AG04450 (cell line): ENCODE measurements at places on chromosomes 4 and X. TPM values are rescaled to one million over a fixed set of nuclear protein-coding genes. Genes with fewer than 3 reads are reported as not detected.

- DNase-seq, result no peak
These were observed 71.9 kb upstream of the PPP2R3B start for GRCh38 chrX:458631-459061.

BEX2 gene
- 0.14 and 0.25 TPM in 2 replicates for polyA plus RNA-seq

- DNase-seq, result no peak
These were observed 29.6 kb downstream of the TRIML1 start for GRCh38 chr4:188168726-188169373.

IGFBP7 gene
- polyA plus RNA-seq, result 610 and 655 TPM in 2 replicates

ATP2B3 gene
- polyA plus RNA-seq, result 0.01 TPM in 1 of 2 replicates, not detected in the other

DNA sequence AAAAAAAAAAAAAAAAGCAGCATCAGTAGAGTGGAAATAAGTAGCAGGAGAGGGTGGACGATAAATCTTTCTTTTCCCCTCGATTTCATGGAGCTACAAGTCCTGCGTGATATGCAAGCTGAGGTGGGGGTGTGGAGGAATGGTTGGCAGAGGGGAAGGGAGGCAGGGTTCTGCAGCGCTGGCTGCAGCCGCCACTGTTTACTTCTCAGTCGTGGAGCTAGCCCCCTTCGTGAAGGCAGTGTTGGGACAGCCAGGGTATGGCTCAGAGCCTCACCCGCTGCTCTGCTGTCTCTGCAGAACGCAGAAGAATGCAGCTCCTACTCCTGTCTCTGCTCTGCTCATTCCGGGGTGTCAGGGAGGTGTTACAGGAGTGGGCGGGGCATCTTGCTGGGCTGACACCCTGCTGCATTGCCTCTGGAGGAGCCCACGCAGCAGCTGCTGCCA lies 140.6 kb downstream of the GPM6A start:
- no peak for DNase-seq

- no peak for DNase-seq
These were observed 25.7 kb downstream of the SH3RF1 start for GRCh38 chr4:169245061-169245460.

DNA sequence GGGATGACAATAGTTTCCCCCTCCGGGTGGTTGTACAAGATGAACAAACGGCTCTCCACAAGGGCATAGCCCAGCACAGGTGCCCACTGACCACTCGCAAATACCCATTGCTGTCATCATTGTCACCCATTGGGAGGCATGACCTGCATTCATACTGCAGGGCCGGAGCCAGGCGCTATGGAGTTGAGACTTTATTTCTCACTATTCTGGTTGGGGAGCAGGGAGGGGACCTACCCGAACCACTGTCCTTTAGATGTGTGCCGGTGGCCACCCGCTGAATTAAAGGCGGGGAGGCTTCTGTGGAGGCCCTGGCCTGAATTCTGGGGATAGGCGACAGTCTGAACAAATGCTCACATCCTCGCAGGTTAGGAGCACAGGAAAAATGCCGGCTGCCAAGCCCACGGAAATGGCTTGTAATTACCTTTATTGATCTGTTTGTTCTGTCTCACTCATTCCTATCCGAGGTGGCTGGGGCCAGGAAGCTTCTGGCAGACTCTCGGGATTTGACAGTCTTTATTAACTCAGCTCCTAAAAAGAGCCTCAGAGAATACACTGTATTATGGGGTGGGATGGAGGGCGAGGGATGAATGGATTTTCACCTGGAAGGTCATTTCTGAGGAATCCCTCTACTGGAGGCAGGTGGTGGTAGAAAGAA lies 125.1 kb upstream of the PSAPL1 start:
- no peak for DNase-seq

- DNase-seq, result no peak
These were observed 25.0 kb upstream of the UGT2B7 start for GRCh38 chr4:69071286-69071685.

DNA sequence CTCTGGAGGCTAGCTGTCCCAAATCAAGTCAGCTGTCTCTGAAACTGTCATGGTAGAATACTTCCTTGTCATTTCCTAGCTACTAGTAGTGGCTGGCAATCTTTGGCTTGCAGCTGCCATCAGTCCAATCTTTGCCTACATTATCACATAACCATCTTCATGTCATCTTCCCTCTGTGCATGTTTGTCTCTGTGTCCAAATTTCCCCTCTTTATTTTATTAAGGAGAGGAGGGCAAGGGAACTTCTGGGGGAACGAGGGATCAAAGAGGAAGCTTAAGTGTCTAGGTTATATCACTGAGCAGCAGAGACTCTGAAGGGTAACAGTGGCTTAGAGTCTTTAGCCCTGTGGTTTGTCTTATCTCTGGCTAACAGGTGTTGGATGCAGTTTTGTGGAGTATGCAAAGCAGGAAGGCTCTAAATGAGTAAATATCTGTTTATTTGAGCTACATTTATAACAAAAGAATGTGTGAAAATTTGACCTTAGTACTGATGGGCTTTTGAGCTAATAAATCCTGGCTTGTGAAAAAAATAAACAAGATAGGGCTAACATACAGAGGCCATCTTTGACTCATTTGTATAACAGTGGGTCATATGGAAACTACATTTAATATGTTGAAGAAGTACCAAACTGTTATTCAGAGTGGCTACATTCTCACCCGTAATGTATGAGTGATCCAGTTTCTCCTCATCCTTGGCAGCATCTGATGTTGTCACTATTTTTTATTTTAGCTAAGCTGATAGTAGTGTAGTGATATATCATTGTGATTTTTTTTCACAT lies 49.4 kb upstream of the ENOX2 start:
- DNase-seq, result no peak

DNA sequence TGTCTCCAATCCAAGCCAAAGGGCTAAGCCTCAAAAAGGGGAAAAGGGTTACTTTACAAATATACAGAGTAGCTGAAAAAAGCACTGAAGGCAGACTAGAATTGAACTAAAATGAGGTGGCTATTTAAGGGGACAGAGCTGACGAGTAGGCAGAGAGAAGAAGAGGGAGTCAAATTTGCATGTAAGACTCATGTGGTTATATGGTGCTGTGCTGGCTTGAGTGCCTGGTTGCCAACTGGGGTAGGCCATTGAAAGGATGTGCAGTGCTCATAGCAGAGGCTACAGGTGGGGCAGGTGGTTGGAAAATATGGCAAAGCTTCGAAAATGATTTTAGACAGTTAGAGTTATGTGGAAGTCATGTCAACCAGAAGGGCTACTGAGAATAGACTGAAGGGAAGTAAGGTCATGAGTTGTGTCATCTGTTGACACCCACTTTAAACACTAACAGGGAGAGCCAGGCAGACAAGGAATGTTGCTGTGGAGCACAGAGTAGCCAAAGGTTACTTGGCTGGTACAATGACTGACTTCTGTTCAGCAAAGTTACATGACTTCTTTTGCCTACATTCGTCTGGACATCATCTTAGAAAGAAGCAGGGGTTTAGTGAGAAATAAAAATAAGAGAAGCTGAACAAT lies 1210.4 kb downstream of the ADGRL3 start:
- DNase-seq, result no peak

FOXP3 gene
- 0.09 TPM in 1 of 2 replicates, not detected in the other for polyA plus RNA-seq

KDR gene
- not detected in 2 replicates for polyA plus RNA-seq

- no peak for DNase-seq
These were observed 5.7 kb downstream of the PITX2 start for GRCh38 chr4:110617075-110617640.

DNA sequence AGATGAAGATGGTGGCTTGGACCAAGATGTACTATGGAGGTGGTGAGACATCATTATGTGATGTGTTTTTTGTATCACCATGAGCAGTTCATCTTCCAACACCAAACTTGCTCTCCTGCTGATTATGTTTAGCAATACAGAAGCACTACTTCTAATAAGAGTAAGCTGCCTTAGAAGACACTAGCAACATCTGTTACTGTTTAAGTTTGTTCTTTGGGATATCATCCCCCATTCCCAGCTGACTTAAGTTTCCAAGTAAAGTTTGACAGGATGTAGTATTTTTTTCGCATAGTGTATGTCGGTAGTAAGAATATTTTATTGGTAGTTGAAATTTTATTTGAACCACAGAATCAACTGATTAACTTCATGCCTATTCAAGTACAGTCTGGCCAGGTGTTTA lies 123.5 kb upstream of the BMPR1B start:
- DNase-seq, result no peak

DNA sequence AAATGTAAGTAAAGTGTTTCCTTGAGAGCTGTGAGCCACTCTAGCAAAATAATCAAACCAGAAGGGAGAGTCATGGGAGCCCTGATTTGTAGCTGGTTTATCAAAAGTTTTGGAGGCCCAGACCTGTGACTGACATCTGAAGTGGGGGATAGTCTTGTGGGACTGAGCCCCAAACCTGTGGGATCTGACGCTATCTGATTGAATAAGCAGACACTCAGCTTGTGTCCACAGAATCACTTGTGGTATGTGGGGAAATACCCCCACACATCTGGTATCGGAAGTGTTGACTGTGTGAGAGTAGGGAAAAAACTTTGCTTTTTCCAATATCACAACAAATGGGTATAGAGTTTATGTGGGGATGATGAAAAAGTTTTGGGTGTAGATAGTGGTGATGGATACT lies 35.4 kb downstream of the FUNDC1 start:
- no peak for DNase-seq

GRCh38 chrX:104565791-104566680 lies at the start of gene IL1RAPL2:
Gene IL1RAPL2 (plus strand): TSS chrX:104566199.
- DNase-seq, result no peak

DNA sequence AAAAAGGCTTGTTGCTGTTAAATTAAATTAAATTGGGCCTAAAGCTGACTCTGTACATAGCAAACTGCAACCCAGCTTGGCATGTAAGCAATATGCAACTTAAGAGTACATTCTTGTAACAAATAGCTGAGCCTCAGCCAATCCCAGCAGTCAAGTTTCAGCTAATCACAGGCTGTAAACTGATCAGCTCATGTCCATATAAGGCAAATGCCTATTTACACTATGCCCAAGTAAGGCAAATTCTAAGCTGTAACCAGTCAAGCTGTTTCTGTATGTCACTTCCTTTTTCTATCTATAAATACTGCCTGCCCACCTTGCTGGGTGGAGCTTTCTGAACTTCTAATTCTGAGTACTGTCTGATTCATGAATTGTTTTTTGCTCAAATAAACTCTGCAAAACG lies 429.1 kb upstream of the FTHL17 start:
- DNase-seq, result no peak

DNA sequence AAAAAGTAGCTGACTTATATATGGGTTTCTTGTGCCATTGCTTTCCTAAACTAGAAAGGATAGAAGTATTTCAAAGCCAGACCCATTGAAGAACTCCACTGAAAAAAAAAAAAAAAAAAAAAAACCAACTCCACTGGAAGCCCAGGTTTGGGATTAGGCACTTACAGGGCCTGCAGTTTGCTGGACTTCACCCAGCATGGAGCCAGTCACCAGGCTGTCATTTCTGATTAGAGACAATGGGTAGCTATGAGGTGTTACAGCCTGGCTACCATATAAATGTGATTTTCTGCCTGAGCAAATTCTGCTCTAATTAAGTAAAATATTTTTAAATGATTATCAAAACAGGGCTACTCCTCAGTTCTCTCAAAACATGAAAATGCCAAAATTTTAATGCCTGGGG lies 49.5 kb downstream of the HS6ST2 start:
- DNase-seq, result no peak

LEF1 gene
- polyA plus RNA-seq, result 1.2 TPM in 2 replicates

OTUD6A gene
- not detected in 2 replicates for polyA plus RNA-seq

DNA sequence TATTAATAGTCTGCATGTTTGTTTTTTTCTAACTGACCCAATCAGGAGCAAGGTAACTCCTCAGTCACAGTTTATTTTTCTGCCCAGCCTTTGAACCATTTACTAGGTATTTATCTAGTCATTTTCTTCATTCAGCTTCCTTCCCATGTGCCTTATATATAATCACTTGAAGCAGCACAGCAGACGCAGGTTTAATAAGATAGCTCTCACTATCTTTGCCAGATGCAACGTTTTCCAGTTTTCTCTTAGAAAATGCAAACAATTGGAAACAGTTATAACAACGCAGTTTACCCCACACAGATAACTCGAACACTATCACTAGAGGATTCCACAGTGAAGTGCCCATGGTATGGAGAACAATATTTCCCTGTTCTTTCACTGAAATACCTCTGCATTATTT lies 56.4 kb upstream of the NFKB1 start:
- no peak for DNase-seq

EVC2 gene
- polyA plus RNA-seq, result 2.1 and 2.9 TPM in 2 replicates

ADH1A gene
- polyA plus RNA-seq, result not detected in 2 replicates

GLOD5 gene
- not detected in 2 replicates for polyA plus RNA-seq
